ENCODE measurements at places on chromosomes 4 and X.

DNA sequence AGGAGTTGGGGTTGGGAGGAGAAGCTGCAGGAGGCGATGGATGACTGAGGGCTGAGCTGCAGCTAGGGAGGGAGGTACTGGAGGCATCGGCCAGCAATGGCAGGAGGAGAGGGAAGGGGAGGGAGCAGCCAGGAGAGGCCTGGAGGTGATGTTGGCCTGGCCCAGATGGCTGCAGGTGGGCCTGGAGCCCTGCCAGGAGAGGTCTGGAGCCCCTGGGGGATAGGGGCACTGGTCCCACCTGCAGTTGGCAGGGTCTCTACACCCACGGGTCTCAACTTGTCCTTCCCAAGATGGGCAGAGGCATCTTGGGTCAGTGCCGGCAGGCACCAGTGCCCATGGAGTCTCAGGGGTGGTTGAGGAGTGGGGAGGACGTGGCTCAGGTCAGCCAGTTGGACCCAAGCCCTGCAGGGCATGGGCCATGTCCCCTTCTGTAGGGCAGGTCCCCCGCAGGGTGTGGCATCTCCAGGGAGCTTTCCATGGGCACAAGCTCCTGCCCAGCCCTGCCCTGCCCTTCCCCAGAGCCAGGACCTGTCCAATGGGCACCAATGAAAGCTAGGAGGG, 2.7 kb upstream of the MXD4 start:
- H3K27ac ChIP-seq, result no peak overlapping the region
- no peak for DNase-seq

- H3K4me3 ChIP-seq, result no peak overlapping the region
- H3K36me3 ChIP-seq, result no peaks in the 10 kb centered on the region
- no peaks in the 10 kb centered on the region for H3K27me3 ChIP-seq
- no peak for DNase-seq
- no peaks in the 10 kb centered on the region for H3K4me1 ChIP-seq
Observed at GRCh38 chrX:40748977-40749376, 13.6 kb upstream of the MED14 start.

GRCh38 chr4:29319663-29320340, 1400.4 kb upstream of the PCDH7 start:
- DNase-seq, result no peak
- H3K36me3 ChIP-seq, result no peaks in the 10 kb centered on the region
- no peaks in the 10 kb centered on the region for H3K4me1 ChIP-seq
- H3K4me3 ChIP-seq, result no peak overlapping the region
- no peaks in the 10 kb centered on the region for H3K27me3 ChIP-seq
- H3K27ac ChIP-seq, result no peak overlapping the region

- no peaks in the 10 kb centered on the region for H3K36me3 ChIP-seq
- no peaks in the 10 kb centered on the region for H3K27me3 ChIP-seq
- no peak for DNase-seq
- H3K27ac ChIP-seq, result no peak overlapping the region
- no peaks in the 10 kb centered on the region for H3K4me1 ChIP-seq
Observed at GRCh38 chr4:31655328-31655727, 935.2 kb downstream of the PCDH7 start.

DNA sequence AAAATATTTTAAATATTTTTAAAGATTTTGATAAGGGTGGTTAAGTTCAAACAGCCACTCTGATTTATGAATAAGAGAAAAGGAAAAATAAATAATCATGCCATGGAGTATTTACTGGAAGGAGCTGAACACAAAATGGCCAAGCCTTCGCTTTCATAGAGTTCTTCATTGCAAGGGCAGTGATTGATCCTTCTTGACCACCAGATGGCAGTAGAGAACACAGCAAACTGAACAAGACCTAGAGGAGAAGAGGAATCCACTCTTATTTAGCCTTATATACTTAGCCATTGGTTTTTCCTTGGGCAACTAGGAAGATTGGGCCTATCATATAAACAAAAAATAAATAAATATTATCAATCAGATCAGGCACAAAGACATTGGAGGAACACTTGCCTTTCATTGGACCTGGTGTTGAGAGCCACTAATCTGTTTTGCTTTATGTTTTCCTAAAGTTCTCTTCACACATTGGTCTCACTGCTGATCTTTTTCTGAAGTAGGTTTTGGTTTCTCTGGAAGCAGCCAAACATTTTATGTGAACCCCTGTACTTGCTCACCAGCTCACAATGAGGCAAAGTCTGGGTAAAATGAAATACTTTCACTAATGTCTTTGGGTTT, 58.1 kb upstream of the PARM1 start:
- H3K4me3 ChIP-seq, result no peak overlapping the region
- H3K36me3 ChIP-seq, result peaks cover 4% of the 10 kb centered on the region
- no peak overlapping the region for H3K27ac ChIP-seq
- DNase-seq, result no peak
